Endothelial cell (in vitro differentiated cells): ENCODE measurements at places on chromosomes 7 and 10.

DNA sequence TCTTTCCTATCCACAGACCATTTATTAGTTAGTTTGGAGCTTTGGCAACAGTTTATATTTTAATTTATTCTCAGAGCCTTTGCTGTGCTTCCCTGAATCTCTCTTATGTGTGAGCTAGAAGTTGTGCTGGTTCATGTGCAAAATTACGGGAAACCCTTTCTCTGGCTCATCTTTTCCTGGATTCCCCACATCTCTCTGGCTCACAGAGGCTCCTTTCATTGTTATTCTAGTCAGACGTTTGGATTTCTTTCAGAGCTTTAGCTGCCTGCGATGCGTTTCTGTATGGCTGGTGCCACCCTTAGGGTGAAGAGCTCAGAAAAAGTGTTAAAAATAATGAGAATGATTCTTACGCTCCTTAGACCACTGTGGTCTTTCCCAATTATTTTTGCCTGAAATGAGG, 53.3 kb downstream of the TPST1 start:
- no peak for DNase-seq

DNA sequence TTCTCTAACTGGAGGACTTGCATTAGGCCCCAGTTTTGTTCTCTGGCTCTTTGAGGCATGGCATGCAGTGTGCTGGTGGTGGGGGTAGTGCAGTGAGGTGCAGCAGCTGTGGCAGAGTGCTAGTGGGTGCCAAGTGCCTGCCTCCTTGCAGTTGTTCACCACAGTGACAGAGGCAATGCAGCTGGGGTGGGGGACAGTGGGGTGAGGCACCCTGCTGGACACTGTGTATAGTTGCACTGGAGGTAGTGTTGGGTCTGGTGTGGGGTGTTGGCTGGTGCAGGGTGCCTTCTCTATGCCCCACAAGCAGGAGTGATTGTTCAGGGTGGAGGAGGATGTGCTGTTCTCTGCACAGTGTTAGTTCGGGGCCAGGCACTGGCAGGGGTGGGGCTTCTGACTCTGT, 21.7 kb upstream of the KEL start:
- DNase-seq = no peak

DNA sequence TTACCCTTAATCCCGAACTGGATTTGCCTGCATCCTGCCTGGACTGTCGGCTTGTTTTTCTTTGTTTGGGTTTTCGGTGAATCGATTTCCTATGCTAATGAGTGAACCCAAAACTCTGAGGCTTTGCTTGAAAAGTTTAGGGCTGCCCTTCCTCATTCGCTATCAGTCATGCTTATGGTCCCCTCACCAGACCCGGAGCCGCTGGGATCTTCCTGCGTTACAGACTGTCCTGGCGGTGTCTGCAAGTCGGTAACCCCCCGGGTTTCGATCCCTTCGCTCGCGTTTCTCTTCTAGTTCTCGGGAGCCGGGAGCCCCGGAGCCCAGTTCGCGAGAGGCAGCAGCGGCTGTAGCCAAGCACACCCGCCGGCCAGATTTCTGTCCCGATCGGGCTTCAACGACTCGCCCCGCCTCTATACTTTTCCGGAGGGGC, 2.2 kb downstream of the EMX2 start:
- no peak for DNase-seq

GRCh38 chr10:105973360-105973759, 1191.1 kb downstream of the SORCS1 start:
- DNase-seq = peak; percentile 16

DNA sequence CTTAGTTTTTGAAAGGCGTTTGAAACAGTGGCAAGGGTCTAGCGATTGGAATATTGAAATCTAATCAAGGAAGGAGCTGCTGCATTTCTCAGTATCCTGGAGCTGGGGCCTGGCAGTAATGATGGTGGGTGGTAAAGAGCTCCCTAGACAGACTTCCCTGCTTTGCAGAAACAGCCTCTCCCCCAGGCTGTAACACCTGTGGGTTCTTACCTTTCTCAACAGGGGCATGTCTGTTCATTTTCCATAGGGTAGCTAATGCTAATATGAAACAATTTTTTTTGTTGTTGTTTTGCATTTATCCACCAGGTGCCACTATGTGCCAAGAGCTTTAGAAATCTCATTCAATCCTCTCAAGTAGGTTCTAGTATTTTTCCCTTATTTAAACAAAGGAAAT, 345.5 kb downstream of the REEP3 start:
- no peak for DNase-seq

DNA sequence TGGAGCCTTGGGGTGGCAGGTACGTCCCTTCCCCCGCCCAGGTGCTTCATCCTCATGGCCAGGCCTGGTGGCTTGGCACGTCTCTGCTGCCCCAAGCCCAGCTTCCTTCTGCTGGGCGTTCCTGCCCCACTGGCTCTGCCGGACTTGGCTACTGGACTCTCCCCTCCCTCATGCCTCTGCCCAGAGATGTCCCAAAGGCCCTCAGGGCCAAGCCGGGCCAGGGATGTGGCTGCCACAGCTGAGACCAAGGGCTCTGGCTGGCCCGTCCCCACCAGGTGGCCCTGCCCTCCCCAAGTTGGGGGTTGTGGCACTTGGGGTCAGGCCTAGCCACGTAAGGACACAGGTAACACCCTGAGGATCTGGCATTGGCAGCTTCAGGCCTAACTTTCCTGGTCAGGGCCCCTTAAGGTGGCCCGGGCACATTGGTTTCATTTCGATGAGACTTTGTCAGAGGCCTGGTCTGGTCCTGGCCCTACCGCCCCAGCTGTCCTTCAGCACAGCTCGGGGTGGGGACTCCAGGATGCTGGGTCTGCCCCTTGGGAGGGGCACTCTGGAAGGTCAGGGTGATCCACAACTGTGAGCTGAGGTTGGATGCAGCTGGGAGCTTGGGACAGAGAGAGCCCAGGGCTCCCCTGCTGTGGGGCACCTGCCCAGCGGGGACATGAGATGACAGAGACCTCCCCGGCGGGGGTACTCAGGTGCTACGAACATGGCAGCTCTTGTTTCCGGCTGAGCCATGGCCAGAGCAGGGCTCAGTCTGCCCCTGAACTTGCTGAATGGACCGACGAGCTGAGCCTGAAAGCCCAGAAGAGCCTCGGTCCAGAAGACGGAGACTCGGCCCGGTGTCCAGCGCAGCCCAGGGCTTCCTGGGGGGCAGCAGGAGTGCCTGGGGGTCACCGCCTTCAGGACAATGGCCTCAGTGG, 2.9 kb downstream of the BHLHA15 start:
- DNase-seq = no peak
